Activated CD8-positive, alpha-beta T cell treated with anti-CD3 and anti-CD28 coated beads for 36 hours (primary cell): ENCODE measurements at places on chromosomes 16 and 17. TPM values are rescaled to one million over a fixed set of nuclear protein-coding genes. Genes with fewer than 3 reads are reported as not detected.

DNA sequence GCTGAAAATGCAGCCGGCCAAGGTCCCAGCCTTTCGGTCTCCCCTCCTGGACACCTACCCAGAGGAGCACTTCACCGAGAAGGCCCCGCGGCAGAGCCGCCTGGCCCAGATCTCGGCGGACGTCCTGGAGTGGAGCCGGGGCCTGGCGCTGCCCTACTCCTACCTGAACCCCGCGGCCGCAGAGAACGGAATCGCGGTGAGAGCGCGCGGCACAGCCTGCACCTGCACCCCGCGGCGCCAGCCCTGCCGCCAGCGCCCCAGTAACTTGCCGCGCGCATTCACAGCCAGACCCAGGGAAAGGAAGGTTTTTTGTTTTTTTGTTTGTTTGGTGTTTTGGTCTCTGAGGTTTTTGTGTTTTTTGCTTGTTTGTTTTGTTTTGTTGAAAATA is 15.2 kb downstream of the ALOX12B start:
- no peak for DNase-seq

DNA sequence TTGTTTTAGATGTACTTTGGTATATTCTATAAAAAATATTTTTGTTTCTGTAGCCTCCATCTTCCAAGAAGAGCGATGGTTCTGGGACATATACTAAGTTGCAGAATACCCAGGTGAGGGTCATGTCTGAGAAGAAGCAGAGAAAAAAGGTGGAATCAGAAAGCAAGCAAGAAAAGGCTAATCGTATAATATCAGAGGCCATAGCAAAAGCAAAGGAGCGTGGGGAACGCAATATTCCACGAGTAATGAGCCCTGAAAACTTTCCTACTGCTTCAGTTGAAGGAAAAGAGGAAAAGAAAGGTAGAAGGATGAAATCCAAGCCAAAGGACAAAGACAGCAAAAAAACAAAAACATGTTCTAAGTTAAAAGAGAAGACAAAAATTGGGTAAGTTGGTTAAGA is 154.6 kb downstream of the CHD9 start:
- DNase-seq = no peak

- DNase-seq = no peak
Observed at GRCh38 chr16:69867784-69868560, 83.2 kb upstream of the CLEC18A start.

DNA sequence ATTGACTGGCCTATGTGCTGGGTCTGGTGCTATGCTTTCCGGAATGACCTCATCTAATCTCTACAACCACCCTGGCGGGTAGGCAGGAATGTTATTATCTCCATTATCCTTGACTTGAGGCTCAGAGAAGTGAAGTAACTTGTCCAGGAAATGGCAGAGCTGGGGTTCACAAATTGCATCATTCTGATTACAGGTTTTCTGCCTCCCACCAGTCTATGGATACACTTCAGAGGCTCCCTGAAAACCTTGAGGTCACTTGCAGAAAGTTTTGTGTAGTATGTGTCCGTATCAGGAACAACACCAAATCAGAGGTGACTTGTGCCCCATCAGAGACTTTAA is 19.1 kb downstream of the NOD2 start:
- no peak for DNase-seq

DNA sequence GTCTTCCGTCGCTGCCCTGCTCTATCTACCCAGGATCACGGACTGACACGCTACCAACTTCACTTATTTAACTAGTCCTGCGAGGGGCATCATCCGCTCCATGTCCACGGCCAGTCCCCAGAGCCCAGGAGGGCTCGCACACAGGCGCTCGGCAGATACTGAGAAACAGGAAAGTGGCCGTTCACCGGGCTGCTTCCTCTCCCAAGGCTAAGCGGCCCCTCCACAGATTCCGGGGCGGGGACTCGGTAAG is 388 bp downstream of the OXLD1 start:
- DNase-seq = peak; percentile 44

- no peak for DNase-seq
Observed at GRCh38 chr17:57092171-57092570, 7.1 kb downstream of the AKAP1 start.

- peak; percentile 61 for DNase-seq
Observed at GRCh38 chr17:79804856-79805696, 8.2 kb upstream of the CBX8 start.

DNA sequence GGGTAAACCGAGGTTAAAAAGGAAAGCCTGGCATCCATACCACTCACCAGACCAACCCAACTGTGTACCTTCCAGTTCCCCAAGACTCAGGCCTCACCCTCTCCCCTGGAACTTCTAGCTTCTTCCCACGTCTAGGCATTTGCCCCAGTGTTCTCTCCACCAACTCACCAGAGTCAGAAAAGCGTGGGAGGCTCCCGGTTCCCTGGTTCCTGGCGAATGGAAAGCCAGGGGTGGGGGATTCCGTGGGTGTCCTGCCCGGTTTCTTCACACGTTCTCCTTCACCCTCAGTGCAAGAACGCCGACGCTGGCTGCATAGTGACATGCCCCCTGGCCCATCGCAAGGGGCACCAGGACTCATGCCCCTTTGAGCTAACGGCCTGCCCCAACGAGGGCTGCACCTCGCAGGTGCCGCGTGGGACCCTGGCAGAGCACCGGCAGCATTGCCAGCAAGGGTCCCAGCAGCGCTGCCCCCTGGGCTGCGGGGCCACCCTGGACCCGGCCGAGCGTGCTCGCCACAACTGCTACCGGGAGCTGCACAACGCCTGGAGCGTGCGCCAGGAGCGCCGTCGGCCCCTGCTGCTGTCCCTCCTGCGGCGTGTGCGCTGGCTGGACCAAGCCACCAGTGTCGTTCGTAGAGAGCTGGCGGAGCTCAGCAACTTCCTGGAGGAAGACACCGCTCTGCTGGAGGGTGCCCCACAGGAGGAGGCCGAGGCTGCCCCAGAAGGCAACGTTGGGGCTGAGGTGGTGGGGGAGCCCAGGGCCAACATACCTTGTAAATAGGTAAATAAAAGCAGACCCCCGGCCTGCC is 1.7 kb downstream of the RNF151 start:
- no peak for DNase-seq

PLCD3 gene
- 6.6 TPM for total RNA-seq

LPO gene
- not detected for total RNA-seq

SLC13A2 gene
- total RNA-seq = not detected

GRAP gene
- total RNA-seq = 11.9 TPM

DNAH2 gene
- not detected for total RNA-seq

GCGR gene
- total RNA-seq = not detected

KIF19 gene
- 0.18 TPM for total RNA-seq
